CD4-positive, alpha-beta T cell treated with Interleukin-12 subunit alpha and Interleukin-12 subunit beta, for 1 hour (primary cell): ENCODE measurements at places on chromosomes 5 and 9.

DNA sequence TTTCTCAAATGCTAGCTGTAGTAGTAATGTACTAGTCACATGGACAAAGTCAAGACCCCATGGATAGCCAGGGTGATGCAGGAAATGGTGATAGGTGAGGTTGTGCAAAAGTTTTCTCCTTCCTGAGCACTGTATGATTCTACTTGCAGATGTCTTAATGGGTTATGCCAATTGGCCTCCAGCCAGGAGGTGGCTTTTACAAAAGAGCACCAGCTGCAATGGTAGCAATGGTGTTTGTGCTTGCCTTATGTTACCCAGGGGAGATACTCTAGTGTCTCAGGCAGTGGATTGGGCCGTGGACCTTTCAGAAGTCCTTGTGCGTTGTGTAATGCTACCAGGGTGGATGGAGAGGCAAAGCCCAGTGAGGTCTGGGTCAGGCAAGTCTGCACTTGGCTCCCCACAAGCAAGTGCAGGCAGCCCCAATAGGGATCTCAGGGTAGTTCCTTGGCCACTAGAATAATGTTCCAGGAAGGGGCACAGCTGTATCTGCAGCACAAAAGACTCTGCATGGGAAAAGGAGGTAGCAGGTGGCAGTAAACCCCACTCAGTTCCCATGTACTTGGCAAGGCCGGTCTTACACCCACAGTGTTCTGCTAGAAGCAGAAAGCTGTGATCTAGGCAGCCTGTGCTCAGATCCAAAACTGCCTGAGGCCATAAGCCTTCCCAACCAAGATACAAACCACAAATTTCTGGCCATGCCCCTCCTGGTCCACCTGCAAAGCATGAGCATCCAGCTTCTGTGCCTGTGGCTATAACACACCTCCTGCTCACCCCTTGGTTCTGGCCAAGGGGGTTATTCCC, 46.4 kb upstream of the EDIL3 start:
- DNase-seq = no peak

DNA sequence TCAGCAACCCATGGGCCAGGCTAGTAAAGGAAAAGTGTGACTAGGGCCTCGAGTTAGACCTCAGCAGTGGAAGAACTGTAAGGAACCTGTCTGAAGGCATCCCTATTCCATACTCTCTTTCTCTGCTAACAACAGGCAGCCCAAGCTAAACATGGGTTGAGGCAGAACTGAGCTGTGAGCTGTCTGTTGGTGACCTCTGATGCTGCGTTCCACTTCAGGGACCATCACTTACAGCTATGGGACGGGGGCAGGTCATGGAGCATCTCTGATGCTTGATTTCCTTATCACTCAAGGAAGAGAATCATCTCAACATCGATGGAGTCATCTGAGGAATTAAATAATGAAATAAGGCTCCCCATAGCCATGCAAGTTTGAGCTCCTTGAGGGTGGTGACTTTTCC, 174.8 kb downstream of the ACTL7B start:
- no peak for DNase-seq

- DNase-seq = no peak
Observed at GRCh38 chr5:2715856-2716255, 35.6 kb downstream of the IRX2 start.

DNA sequence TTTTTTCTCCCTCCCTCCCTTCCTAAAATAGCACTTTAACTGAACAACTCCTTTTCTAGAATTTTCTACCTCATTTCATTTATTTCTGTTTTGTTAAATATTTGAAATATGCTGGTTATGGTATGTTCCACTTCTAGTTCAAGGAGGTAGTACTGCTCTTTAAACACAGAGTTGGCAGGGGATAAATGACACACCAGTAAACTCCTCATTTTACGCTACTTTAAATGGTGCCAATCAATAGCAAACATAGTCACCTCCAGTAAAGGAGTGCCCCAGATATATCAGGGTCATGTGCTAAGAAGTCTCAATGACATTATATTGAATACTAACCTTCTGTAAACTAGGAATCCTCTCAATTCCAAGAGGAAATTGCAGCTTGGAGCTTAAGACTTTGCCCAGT, 56.9 kb downstream of the MYO10 start:
- no peak for DNase-seq

DNA sequence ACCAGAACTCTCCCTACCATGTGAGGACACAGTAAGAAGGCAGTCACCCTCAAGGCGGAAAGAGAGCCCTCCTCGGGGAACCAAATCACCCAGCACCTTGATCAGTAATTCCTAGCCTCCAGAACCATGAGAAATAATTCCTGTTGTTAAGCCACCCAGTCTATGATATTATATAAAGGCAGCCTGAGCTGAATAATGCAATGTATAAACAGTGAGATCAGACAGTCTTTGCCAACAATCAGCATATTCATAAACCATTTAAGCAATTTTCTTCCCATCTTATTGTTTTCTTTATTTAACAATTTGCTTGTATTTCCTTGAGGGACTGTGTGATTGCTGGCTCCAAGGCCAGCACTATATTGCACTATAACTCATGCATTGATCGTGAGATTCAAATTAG, 144.4 kb upstream of the DAPK1 start:
- DNase-seq = no peak

DNA sequence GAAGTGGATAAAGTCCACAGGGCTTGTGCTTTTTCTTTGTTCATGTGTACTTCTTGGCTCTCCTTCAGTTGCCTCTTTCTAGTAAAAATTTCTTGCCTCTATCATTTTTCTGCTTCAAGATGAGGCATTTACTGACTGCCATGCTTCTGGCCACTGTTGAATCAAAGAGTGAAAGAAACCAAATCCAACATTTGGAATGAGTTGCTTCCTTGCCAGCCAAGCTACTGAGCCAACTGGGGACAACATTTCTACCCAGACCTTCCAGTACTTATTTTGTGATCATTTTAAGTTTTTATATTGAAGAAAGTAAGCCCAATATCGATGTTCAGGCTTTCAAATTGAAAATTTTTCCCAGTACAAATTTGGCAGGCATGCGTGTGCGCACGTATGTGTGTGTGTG, 73.2 kb downstream of the SNCAIP start:
- DNase-seq = no peak

DNA sequence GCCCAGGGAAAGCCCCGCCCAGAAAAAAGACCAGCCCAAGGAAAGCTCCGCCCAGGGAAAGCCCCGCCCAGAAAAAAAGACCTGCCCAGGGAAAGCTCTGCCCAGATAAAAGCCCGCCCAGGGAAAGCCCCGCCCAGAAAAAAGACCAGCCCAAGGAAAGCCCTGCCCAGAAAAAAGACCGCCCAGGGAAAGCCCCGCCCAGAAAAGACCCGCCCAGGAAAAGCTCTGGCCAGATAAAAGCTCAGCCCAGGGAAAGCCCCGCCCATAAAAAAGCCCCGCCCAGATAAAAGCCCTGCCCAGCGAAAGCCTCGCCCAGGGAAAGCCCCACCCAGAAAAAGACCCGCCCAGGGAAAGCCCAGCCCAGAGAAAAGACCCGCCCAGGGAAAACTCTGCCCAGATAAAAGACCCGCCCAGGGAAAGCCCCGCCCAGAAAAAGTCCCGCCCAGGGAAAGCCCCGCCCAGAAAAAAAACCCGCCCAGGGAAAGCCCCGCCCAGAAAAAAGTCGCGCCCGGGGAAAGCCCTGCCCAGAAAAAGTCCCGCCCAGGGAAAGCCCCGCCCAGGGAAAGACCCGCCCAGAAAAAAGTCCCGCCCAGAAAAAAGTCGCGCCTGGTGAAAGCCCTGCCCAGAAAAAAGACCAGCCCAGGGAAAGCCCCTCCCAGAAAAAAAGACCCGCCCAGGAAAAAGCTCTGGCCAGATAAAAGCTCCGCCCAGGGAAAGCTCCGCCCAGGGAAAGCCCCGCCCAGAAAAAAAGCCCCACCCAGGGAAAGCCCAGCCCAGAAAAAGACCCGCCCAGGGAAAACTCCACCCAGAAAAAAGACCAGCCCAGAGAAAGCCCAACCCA, 11.9 kb downstream of the GRIN1 start:
- peak; percentile 59 for DNase-seq

- no peak for DNase-seq
Observed at GRCh38 chr5:2874099-2874498, 122.6 kb upstream of the IRX2 start.

- no peak for DNase-seq
Observed at GRCh38 chr5:66596636-66597182, 516 bp downstream of the MAST4 start.

- DNase-seq = no peak
Observed at GRCh38 chr9:134863941-134864820, 16.4 kb upstream of the FCN2 start.

- DNase-seq = no peak
Observed at GRCh38 chr5:123482258-123482657, 29.7 kb upstream of the CSNK1G3 start.
